ENCODE measurements at places on chromosomes 2 and 18.
A peak's percentile ranks its signal among the peaks of the same experiment; 100 is the strongest.

DNA sequence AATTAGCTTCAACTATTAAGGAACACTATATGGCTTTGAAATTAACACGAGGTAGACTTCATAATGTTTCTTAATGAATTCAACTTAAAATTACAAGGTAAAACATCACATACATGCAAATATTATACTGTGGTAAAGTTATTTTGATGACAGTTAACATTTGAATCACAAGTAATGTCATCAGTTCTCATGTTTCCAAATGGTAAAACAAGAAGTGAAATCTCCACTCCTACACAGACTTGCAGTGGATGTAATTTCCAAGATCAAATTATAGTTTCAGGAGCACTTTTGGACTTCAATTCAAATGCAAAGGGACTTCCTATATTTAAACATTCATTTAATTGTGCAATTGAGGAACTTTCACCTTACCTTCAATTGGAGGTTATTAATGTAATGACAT lies 39.1 kb downstream of the C18orf54 start:
- DNase-seq = no peak

DNA sequence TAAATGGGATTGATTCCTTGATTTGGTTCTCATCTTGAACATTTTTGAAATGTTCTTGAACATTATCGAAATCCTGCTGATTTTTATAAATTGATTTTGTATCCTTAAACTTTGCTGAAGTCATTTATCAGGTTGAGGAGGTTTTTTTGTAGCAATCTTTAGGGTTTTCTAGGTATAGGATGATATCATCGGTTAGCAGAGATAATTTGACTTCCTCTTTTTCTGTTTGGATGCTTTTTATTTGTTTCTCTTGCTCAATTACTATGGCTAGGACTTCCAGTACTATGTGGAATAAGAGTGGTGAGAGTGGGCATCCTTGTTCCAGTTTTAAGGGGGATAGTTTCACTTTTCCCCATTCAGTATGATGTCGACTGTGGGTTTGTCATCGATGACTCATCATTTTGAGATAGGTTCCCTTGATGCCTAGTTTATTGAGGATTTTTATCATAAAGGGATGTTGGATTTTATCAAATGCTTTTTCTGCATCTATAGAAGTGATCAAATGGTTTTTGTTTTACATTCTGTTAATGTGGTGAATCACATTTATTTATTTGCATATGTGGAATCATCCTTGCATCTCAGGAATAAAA lies 201.5 kb upstream of the ZSWIM2 start:
- DNase-seq = no peak

- DNase-seq = no peak
Measured at GRCh38 chr18:37334631-37335408, 230.8 kb downstream of the CELF4 start.

GRCh38 chr2:23312996-23313606 lies 71.9 kb upstream of the KLHL29 start:
- DNase-seq = no peak

DNA sequence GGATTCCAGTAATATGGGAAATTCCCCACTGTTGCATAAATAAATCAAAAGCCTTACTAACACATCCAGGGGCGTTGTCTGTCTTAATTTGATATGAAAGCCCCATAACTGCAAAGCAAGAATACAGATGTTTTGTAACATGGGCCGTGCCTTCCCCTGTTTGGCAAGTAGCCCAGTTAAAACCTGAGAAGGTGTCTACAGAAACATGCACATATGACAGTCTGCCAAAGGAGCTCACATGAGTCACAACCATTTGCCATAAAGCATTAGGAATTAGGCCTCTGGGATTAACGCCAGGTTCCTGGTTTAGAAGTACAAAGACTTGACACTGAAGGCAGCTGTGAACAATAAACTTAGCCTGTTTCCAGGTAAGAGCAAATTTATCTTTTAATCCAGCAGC lies 43.1 kb upstream of the LONRF2 start:
- DNase-seq = no peak

DNA sequence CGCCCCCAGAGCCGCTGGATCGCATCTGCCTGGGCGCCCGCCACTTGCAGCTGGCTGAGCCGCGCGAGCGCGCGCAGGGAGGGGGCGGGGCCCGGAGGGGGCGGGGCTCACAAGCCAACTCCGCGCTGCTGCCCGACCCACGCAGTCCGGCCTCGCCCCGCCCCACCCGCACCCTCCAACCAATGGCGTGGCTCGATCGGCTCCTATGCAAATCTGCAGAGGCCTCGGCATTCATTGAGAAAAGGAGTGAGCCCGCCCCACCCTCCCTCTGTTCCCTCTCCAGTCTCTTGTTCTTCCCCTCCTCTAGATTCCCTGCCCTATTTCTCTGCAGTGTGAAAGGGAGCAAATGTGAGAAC lies at the start of gene ALK:
Gene ALK (minus strand): TSS at position 27 of the 356 bp plus-strand sequence. CDS start 927 bp downstream, outside the sequence.
- DNase-seq = no peak

GRCh38 chr2:96856776-96857666 lies 795 bp downstream of the ANKRD39 start:
- no peak for DNase-seq

- no peak for DNase-seq
Measured at GRCh38 chr2:144240656-144241339, 279.1 kb downstream of the ZEB2 start.

DNA sequence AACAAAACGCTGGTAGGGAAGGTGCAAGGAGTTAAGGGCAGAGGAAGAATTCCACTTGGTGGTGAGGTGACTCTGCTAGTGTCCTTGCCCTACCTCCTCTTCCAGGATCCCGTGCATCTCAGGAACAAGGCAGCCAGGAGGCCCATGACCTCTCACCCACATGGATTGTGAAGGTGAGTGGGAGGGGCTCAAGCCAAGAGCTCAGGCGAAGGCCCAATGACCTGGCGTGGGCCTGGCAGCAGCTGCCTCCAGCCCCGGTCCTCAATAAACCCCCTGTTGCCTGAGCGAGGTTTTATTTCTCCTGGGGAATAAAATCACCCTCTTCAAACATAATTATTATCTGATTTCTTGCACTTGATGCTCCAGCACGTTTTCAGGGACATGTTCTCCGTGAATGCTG lies 28.2 kb downstream of the LAMA1 start:
- no peak for DNase-seq

- DNase-seq = no peak
Measured at GRCh38 chr18:9913151-9913525, 678 bp upstream of the VAPA start.

DNA sequence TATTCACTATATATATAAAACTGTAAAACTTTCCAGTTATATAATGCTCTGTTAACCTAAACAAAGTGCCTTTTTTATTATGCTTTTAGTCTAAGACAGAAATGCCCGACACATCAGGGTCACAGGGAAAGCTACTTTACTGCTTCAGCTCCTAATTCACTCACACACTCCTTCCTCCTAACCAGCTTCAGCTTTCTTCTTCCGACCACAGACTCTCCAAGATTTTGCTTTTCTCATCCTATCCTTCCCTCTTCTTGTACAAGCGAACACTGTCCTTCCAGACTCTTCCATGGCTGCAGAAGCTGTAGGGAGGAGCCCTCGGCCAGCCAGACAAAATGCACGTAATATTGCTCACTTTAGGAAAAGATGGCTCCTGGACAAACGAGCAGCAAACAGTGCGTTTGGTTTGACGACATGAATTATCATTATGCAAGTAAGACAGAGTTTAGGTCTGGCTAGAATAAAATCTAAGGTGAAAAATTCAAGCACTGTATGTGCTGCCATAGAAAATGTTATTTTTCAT lies 47.5 kb upstream of the HNRNPA3 start:
- DNase-seq = no peak

DNA sequence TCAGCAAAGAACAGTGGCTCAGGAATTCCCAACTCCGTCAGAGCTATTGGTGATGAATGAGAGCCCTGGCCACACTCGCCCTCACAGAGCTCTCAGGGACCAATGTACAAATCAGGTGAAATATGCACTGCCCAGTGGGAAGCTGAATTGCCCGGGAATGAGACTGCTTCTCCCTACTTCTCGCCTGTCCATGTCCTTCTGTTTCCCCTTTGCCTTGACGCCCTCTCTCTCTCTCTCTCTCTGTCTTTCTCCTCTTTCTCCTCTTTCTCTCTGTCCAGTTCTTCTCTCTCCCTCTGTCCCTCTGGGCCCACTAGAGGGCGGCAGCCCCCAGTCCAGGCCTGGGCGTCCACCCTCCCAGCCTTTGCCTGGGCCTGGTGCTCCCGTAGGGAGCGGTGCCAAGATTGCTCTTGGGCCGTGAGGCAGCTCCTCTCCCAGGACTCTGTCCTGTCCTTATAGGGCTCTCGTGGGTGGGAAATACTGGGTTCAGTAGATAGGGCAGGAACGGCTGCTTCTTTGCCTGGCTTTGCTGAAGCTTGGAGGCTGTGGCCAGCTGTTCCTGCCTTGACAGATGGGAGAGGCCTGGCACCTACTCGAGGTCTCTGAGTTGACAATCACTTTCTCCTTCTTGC lies 28.4 kb upstream of the PUM2 start:
- no peak for DNase-seq

DNA sequence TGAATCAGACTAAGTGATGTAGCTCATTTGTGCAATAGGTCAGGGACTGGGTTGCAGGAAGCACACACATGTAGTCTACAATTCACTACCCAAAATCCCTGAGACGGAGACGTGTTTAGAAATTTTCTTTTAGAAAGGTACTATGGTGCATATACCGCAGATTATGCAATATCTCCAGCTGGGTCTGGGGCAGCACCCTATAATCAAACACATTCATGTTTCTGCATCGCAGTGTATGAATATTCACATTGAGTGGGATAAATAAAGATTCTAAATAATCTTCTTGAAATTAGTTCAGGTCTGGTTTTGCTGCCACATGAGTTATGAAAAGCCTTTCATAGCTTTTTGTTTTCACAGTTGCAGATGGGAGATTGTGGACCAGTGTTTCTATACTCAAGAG lies 395.7 kb upstream of the FANCL start:
- no peak for DNase-seq

GRCh38 chr18:40608226-40608625 lies 1346.8 kb upstream of the PIK3C3 start:
- no peak for DNase-seq

DNA sequence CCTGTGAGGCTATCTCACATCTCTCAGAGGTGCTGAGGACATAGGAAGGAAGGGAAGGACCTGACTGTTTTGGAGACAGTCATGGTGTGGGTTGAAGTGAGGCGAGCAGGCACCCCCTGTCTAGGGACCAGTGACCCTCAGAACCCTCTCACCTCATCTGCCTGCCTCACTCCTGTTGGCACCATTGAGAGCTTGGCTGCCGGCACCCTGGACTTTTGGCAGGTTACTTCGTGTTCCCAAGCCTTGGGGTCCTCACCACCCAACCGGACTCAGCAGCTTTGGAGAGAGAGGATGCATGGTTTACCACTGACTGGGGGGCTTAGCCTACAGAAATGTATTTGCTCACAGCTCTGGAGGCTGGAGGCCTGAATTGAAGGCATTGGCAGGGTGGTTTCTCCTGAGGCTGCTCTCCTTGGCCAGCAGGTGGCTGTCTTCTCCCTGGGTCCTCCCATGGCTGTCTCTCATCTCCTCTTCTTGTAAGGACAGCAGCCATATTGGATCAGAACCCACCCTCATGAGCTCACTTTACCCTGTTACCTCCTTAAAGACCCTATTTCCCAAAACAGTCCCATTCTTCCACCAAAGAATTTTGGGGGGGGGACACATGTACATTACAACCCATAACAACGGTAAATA lies 142.0 kb downstream of the TSN start:
- no peak for DNase-seq

GRCh38 chr2:204108330-204108751 lies 171.8 kb downstream of the ICOS start:
- DNase-seq = peak; percentile 21

GRCh38 chr2:39995005-39995737 lies 216.1 kb upstream of the THUMPD2 start:
- DNase-seq = no peak

GRCh38 chr2:15942711-15943345 lies 2.5 kb downstream of the MYCN start:
- DNase-seq = no peak

DNA sequence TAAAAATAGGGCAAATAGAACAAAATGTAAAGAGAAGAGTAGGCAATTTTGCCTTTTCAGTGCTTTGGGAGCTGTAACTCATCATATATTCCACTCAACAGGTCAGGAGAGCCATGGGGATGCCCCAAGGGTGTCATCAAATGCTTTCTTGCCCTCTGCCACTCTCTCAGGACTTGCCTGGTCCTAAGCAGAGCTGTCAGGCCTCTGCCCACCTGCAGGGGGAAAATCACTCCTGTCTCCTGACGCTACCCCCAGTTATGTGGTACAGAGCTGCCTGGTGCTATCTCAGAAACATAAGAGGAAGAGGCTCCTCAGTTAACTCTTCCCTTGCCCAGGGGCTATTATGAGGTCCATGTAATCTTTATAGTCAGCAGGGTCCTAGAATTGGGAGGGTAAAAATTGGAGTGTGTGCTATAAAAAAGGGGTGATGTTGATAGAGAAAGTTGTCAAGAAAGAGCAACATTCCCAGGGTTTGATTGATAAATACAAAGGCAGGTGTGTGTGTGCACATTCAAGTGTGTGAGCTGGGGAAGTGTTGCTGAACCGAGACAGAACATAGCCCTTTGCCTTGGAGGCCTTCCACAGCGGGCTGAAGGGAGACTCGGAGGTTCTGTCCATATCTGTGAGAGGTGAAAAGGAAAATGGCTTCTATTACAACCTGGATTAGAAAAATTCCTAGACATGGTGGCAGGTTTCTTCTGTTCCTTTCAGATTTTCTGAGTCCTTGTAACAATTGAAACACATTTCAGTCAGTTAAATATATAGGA lies 25.4 kb downstream of the PTPRM start:
- DNase-seq = no peak

DNA sequence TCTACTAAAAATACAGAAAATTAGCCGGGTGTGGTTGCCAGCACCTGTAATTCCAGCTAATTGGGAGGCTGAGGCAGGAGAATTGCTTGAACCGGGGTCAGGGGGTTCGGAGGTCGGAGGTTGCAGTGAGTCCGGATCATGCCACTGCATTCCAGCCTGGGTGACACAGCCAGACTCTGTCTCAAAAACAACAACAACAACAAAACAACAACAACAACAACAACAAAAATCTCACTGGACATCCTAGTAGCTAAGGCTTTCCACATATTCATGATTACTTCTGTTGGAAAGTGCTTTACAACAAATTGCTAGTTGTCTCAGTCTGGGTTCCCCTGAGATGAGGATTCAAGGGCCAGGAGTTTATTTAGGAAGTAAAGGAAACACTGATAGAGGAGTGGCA lies 4.3 kb upstream of the MROH2A start:
- no peak for DNase-seq

- no peak for DNase-seq
Measured at GRCh38 chr2:62363166-62363565, 142.8 kb downstream of the TMEM17 start.

DNA sequence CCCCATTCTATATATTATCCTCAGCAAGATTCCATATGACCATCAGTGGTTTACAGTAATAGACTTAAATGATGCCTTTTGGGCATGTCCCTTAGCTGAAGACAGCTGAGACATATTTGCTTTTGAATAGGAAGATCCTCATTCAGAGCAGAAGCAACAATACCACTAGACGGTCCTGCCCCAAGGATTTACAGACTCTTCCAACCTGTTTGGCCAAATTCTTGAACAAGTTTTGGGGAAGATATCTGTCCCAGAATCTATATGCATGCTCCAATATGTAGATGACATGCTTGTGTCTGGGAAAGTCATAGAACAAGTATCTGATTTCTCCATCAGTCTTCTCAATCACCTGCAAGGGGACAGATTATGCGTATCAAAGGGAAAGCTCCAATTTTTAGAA lies 137.1 kb upstream of the RMP24 start:
- no peak for DNase-seq

- DNase-seq = no peak
Measured at GRCh38 chr2:54924121-54924520, 126.1 kb downstream of the RTN4 start.

- no peak for DNase-seq
Measured at GRCh38 chr2:105954891-105955290, 210.2 kb downstream of the NCK2 start.
